ENCODE measurements at places on chromosomes 3 and 15.

DNA sequence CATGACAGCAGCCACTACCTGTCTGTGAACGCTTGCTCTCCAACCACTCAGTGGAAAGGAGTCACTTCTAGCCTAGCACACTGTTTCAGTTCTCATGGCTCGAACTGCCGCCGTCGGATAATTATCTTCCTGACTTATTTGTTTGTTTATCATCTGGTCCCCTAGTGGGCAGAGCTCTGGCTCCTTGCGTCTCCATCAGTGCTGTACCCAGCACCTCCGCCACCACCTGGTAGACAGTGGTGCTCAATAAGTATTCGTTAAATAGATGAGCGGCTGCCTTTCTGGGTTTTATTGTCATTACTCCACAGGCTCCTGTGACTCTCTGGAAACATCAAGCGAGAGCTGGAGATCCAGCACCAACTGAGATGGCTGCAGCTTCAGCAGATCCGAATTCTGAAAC lies 297.5 kb downstream of the NTRK3 start:
- DNase-seq: no peak

DNA sequence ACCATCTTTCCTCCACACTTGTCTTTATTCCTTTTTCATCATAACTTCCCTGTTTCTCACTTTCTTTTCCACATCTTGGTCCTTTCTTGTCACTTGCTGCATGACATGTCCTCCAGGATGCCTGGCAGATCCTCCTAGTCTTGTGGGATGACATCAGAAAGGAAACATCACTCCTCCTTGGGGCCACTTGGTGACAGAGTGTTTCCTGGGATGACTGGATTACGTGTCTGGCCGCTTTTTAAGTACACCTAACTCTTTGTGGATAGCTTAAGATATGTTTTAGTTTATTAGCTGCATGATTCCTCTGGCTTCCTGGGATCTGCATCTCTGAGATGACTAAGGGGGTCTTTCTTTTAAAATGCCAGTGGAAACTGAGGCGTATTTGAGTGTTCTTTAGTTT lies 363.5 kb upstream of the FRG2C start:
- no peak for DNase-seq

GRCh38 chr15:81183439-81183775 lies 13.3 kb upstream of the IL16 start:
- no peak for DNase-seq

- no peak for DNase-seq
Observed at GRCh38 chr3:26104851-26105251, 315.0 kb downstream of the OXSM start.

GRCh38 chr15:83871808-83872559 lies 218.1 kb downstream of the ADAMTSL3 start:
- DNase-seq: no peak

DNA sequence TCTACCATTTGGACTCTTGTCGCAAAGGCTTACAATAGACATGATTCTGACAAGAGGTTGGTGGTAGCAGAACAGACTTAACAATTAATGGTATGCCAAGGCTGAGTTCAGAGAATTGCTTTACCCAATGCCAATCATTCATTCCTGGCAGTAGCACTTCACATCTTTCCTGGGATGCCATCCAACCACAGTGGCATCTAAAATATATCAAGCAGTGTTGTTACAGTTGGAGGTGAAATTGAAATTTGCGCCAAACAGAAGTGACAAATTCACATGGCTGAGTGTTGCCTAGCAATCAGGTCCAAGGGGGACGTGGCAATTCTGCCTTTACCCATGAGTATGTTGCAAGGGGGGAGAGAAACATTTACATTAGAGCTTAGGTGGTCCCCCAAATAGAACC lies 21.0 kb upstream of the DPH6 start:
- no peak for DNase-seq

GRCh38 chr3:111739311-111739911 lies 119.7 kb upstream of the PHLDB2 start:
- no peak for DNase-seq

DNA sequence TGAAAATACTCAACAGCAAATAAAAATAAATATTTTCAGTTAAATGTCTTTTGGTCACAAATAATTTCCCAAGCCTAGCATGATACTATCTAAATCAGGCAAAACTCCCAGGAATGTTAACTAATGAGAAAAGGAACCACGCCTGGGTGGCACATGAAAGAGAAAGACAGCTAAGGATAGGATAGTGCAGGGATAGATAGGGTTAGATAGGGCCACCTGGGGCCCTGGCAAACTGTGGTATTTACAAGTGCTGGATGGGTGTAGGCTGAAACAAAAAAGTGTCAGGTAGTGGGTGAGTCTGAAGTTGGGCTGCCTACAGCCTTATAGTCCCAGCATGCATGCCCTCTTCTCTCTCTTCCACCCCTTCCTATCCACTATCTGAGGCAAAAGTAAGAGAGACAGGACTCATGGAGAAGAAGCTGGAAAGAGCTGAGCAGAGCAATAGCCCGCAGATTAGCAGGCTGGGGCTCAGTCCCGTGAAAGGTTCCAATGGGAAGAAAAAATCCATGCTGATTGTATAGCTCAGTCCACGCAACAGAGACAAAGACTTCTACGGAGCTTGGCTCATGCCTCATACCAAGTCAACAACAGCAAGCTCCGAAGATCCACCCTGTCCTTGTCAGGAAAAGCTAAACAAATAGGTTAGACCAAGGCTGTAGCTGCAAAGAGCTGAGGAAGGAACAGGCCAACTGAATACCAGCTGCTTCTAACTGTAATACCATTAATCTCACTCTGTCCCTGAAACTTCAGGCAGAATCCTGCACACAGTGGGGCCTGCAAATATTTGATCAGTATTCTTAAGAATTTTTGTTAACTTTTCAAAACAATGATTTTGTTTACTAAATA lies 342.1 kb upstream of the ATP11B start:
- DNase-seq: no peak

DNA sequence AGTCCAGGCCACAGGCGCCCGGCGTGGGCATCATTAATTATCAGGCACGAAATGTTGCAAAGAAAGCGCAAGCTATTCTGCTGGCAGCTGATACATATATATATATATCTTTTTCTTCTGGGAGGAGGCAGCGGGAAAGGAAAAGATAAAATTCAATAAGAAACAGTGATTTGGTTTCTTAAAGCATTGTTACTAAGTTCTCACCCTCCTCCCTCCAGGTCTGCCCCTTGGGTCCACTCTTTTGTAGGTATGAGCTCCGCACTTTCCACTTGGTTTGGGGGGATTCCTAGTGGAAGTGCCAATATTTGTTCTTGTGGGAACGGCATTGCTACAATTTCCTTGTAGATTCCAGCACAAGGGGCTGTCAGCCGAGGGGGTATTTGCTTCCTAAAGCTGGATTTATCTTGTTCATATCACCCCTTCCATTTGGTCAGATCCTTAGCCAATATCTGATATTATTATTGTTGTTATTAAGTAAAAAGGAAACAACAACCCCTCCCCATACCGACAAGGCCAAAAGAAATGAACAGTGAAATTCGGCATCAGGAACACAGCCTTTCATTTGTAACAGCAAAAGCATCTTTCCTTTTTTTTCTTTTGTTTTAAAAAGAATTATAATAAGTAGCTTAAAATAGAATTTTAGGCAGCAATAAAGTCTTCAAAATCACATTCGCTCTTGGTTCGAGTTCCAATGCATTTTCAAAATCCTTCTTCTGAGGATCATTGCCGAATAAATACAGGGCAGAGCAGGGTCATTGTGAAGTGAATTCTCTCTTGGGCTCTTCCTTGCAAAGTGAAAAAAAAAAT lies 15.6 kb downstream of the ZIC1 start:
- no peak for DNase-seq

DNA sequence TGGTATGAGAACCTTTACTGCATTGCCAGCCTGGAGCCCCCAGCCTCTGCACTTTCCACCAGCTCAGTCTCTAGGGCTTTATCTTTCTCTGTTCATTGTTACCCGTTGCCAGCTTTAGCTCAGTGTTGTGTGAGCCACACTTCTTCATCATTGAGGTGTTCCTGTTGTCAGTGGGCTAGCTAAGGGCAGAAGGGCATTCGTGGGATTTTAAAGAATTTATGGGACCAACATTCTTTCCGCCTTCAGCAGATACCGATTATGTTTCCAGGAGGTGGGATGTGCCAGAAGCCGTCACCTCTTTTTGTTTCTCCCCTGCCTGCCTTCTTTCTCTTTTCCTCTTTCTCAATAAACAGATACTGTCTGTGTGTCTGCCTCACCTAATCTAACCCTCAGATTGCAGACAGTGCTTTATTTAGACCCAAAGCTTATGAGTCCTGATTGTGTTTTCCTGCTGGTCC lies 64.5 kb downstream of the PGPEP1L start:
- DNase-seq: no peak

GRCh38 chr3:78969483-78969882 lies 798.3 kb downstream of the ROBO1 start:
- no peak for DNase-seq

GRCh38 chr15:83446904-83447709 lies at the start of gene SH3GL3:
Gene SH3GL3, plus strand, starts transcription at chr15:83447341. Its CDS starts 193 bp downstream, at chr15:83447534.
- no peak for DNase-seq

- no peak for DNase-seq
Observed at GRCh38 chr3:127914584-127914983, 448 bp upstream of the KBTBD12 start.

GRCh38 chr3:49804141-49805041 lies 1.3 kb downstream of the INKA1 start:
- no peak for DNase-seq

DNA sequence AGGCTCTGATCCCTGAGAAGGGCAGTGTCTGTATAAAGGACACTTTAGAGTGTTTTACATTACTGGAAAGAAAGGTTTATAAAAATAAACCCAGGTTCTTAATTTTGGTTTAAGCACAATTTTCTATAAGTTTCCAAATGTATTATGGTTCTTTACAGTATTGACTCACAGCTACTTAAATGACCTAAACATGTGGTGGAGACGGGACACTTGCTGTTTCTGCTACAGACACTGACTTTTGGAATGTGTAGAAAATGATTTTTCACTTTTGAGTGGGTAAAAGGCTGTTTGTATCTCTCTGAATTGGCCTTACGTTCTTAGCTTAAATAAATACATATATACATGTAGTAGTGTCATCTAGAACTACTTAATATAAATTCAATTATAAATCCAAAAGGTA lies 55.4 kb downstream of the SNRK start:
- DNase-seq: no peak

DNA sequence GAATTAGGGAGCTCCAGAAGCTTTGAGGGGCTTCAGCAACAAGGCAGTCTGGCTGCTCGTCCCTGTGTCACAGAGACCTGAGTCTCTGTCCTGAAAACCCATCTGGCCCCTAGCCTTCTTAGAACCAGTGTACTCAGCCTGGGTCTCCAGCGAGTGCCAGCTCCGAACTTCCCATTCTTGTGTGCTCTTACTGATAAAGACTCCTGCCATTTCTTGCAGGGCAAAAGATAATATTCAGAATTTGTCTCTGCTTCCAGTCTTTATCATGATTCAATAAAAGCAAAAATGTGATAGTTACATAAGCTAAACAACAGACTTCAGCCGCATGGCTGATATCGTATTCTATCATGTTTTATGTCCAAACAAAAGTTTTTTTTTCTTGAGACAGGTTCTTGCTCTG lies 36.0 kb upstream of the BCL2A1 start:
- no peak for DNase-seq

DNA sequence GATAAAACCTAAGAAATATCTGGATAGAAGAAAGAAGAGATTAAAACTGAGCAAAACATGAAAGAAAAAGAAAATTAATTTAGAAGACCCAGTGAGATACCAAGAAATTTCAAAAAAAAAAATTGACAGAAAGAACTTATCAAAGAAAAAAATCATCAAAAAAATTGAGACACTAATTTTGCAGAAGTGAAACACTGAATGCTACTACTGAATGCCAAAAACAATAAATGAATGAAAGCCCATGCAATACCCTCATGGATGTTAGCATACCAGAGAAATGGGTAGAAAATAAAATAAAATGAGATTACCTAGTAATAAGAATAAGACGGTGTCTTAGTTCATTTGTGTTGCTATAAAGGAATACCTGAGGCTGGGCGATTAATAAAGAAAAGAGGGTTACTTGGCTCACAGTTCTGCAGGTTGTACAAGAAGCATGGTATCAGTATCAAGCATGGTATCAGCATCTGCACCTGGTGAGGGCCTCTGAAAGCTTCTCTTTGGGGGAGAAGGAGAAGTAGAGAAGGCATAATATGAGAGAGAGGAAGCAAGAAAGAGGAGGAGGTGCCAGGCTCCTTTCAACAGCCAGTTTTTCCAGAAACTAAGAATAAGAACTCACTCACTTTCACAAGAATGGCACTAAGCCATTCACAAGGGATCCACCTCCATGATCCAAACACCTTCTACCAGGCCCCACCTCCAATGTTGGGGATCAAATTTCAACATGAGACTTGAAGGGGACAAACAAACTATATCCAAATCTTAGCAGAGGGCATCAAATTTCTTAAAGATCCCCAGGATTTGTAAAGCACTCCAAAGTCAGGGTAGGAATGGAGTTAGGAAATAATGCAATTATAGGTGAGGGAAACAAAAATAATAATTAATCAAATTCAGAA lies 73.2 kb downstream of the BTLA start:
- DNase-seq: no peak

DNA sequence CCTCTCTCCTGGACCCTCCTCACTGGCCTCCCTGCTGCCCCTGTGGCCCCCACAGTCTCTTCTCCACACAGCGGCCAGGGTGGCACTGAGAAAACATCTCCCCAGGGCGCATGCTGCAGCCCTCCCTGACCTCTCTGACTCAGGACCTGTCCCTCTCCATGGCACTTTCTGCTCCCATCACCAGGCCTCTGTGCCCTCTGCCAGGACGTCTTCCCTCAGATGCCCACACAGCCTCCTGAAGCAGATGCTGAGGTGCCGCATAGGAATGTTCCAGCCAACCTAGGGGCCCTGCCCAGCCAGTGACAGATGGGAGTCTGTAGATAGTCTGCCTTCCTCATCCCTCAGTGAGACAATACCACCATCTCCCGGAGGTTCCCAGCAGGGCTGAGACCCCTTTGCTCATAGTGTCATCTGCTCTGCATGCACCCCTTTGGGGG lies 8.7 kb downstream of the MYL3 start:
- DNase-seq: no peak

DNA sequence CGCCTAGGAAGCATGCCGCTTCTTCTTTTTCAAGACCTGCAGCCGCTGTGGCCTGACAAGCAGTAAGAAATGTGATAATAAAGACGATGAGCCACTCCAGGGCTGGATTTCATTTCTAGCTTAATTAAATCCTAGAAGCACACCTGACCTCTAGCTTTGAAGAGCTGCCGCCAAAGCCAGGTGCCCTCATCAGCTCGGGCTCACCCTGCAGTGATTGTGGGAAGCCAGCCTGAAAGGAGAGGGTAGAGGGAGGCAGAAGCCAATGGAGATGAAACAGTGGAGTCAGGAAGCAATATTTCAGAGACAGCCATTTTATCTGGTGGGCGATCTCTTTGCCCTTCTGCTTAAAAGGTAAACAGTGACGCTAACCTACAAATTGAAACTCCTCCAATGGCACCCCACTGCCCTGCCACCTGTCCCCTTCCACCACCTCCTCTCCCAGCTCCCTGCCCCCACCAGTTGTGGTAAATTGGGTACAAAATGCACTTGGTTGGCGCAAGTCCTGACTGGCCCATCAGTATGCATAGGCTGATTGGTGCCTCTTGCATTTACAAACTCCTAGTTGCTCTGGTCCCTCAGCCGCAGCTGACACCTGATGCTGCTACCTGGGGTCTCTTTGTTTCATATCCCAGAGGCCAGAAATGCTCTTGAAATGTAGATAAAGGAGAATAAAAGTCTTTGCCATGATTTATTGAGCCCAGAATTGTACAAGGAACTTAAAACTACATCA lies 385.3 kb downstream of the PDCD6IP start:
- DNase-seq: no peak

Data from stimulated activated CD4-positive, alpha-beta T cell treated with anti-CD3 and anti-CD28 coated beads, Interleukin-1b, Interleukin-23, amount 100 ng/mL, for 4 hours (primary cell).